ENCODE measurements at places on chromosomes 11 and 22.
A peak's percentile ranks its signal among the peaks of the same experiment; 100 is the strongest.

DNA sequence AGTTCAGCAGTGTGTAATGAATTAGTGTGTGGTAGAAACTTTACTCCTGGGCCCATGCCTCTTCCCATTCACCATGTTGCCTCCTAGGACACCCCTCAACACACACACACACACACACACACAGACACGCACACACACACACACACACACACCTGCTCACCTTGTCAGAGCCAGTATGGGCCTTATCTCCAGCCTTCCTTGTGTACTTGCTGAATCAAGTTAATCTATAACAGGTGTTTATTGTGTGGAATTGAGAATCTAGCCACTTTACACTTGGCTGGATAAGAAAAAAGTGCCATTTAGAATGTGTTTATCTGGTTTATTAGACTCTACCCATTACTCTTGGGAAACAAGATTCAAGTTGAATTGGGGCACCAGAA is 14.5 kb upstream of the ZDHHC13 start:
- peaks cover 7% of the 10 kb centered on the region for H3K27me3 ChIP-seq
- H3K4me1 ChIP-seq, result no peaks in the 10 kb centered on the region
- no peak overlapping the region for H3K27ac ChIP-seq
- H3K4me3 ChIP-seq, result no peak overlapping the region

DNA sequence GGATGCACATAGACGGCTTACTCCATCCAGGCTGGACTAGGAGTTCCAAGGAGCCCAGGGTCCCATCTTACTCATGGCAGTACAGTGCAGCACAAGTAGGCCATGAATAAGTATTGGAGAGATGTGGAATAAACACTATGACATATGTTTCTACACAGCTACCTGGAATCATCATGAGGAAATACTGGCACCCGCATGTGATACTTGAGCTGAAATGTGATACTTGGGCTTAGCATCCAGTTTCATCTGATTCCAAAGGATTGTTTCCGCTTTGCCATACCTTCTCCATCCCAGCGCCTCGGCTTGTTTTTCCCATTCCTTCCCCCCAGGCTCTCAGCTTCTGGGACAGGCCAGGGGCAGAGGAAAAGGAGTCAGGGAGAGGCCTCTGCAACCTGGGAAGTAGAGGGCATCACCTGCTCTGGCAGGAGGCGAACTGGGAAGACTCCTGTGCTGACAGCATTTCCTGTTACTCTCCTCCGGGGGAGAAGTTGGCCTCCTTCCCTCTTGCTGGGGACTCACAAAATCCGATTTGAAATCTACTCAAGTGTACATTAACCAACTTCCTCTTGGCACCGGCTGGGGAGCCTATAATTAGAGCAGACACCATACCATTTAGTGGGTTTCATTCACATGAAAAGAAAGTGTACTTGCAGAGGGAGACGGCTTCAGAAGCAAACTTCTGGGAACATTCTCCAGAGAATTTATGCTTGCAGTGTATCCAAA is 187.8 kb downstream of the MIAT start:
- H3K4me1 ChIP-seq, result peaks cover 15% of the 10 kb centered on the region
- no peak overlapping the region for H3K27ac ChIP-seq
- H3K4me3 ChIP-seq, result no peak overlapping the region
- no peaks in the 10 kb centered on the region for H3K36me3 ChIP-seq
- no peak for DNase-seq

- H3K4me3 ChIP-seq, result no peak overlapping the region
- H3K4me1 ChIP-seq, result no peaks in the 10 kb centered on the region
- H3K27me3 ChIP-seq, result peaks cover 2% of the 10 kb centered on the region
- no peak overlapping the region for H3K27ac ChIP-seq
- H3K36me3 ChIP-seq, result no peaks in the 10 kb centered on the region
These were observed 370.5 kb downstream of the BRD1 start for GRCh38 chr22:49457146-49457545.

DNA sequence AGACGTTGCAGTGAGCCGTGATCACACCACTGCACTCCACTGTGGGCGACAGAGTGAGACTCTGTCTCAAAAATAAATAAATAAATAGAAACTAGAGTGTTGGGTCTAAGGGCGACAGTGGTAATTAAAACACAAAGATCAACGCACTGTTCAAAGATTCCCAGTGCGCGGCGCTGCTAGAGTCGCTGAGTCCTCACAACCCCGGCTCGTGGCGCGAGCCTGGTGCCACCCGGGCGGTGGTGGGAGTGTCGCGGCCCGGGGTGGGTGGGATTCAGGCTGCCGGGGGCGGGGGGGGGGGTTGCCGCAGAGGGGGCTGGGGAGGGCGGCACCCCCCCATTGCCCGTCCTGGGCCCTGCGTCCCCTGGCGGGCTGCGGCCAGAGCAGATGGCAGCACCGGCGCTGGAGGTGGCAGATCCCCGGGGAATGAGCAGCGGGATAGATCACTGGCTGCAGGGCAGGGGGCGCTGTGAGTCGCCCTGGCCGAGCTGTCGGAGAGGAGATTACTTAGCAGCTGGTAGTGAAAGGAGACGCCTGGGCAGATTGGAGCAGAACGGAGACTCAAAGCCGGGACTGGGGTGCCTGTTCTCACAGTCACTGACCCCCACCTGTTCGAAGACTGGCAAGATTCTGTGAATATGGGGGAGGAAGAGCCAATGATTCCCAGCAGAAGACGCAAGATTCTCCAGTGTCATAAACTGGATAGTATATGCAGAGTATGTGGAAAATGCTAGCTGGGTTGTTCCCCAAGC is 30.2 kb upstream of the APOBEC3A start:
- peak overlapping the region; percentile 63 for H3K4me3 ChIP-seq
- H3K27ac ChIP-seq, result no peak overlapping the region
- no peaks in the 10 kb centered on the region for H3K36me3 ChIP-seq
- peaks cover 61% of the 10 kb centered on the region for H3K27me3 ChIP-seq
- H3K4me1 ChIP-seq, result peaks cover 3% of the 10 kb centered on the region
- peak; percentile 57 for DNase-seq

- no peaks in the 10 kb centered on the region for H3K4me1 ChIP-seq
- no peaks in the 10 kb centered on the region for H3K27me3 ChIP-seq
- H3K27ac ChIP-seq, result no peak overlapping the region
- H3K36me3 ChIP-seq, result no peaks in the 10 kb centered on the region
- no peak overlapping the region for H3K4me3 ChIP-seq
- DNase-seq, result no peak
These were observed 438.5 kb upstream of the LRRC4C start for GRCh38 chr11:41897991-41898390.

- H3K4me3 ChIP-seq, result peak overlapping the region; percentile 35
- H3K4me1 ChIP-seq, result peaks cover 38% of the 10 kb centered on the region
- no peaks in the 10 kb centered on the region for H3K27me3 ChIP-seq
- DNase-seq, result no peak
- H3K36me3 ChIP-seq, result peaks cover 35% of the 10 kb centered on the region
These were observed 10.0 kb upstream of the ANKRD13D start for GRCh38 chr11:67278939-67279588.

DNA sequence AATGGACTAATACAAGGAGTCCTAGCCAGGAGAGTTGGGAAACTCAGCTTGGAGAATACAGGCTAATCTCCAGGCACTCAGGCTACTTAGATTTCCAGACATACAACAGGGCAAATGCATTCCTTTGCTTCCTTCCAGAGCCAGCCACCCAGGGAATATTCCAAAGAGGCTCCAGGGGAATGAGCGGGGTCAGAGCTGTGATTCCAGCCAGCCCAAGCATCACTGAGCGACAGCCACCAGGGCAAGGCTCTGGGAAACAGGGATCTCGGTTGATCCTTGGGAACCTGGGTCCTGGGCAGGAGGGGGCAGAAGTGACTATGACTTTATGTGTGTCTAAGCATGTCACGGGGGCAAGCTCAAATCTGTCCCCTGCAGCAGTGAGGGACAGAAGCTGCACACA is 112.3 kb upstream of the LMO1 start:
- no peak overlapping the region for H3K4me3 ChIP-seq
- DNase-seq, result no peak
- H3K36me3 ChIP-seq, result no peaks in the 10 kb centered on the region
- peaks cover 5% of the 10 kb centered on the region for H3K27me3 ChIP-seq
- no peaks in the 10 kb centered on the region for H3K4me1 ChIP-seq

- H3K36me3 ChIP-seq, result no peaks in the 10 kb centered on the region
- H3K27me3 ChIP-seq, result peaks cover 1% of the 10 kb centered on the region
- no peak for DNase-seq
These were observed 1.4 kb upstream of the VSIG10L2 start for GRCh38 chr11:125944350-125945010.

DNA sequence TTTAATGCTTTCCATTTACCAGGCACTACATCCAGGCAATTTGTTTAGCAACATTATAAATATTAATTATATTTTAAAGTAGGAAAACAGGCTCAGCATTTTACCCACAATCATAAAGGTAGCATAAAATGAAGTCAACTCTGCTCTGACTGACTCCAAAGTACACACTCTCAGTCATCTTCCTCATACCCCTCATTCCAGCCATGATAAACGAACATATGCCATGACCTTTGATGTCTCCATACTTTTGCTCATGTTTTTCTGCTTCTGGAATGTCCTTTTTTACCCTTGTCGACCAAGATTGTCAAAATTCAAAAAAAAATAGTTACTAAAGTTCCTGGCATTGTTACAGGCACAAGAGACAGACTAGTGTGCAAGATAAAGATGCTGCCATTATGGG is 77.7 kb upstream of the SOX6 start:
- H3K36me3 ChIP-seq, result no peaks in the 10 kb centered on the region
- no peak for DNase-seq
- no peaks in the 10 kb centered on the region for H3K27me3 ChIP-seq
- no peak overlapping the region for H3K4me3 ChIP-seq

GRCh38 chr11:128691802-128692752 is 1.8 kb upstream of the FLI1 start:
- H3K27ac ChIP-seq, result peak overlapping the region; percentile 58
- H3K4me3 ChIP-seq, result peak overlapping the region; percentile 89
- no peak for DNase-seq

- DNase-seq, result no peak
- H3K4me3 ChIP-seq, result no peak overlapping the region
- peaks cover 29% of the 10 kb centered on the region for H3K27me3 ChIP-seq
These were observed 11.4 kb downstream of the TTLL8 start for GRCh38 chr22:50046481-50047245.

- peaks cover 7% of the 10 kb centered on the region for H3K27me3 ChIP-seq
- no peaks in the 10 kb centered on the region for H3K4me1 ChIP-seq
- H3K36me3 ChIP-seq, result no peaks in the 10 kb centered on the region
- no peak for DNase-seq
- no peak overlapping the region for H3K4me3 ChIP-seq
These were observed 130.4 kb downstream of the ADAMTS15 start for GRCh38 chr11:130578738-130579368.

DNA sequence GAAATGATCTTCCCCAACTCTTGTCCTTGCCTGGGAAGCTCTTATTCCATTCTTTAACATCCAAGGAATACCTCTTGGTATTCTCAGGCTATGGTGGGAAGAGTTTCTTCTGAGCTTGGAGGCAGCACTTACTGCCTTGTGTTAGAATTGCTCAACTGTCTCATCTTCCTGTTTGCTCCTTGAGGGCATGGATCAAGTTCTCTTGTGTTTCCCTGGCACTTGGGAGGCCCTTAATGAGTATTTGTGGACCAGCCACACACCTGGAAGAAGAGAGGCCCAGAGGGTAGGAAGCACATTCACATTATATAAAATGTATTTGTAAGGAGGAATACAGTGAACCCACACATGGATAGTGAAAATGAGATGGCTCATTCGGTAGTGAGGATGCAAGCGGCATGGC is 3.4 kb upstream of the SORL1-AS1 start:
- H3K27ac ChIP-seq, result peak overlapping the region; percentile 54
- DNase-seq, result no peak
- H3K4me3 ChIP-seq, result peak overlapping the region; percentile 42
- H3K36me3 ChIP-seq, result peaks cover 33% of the 10 kb centered on the region
- H3K27me3 ChIP-seq, result no peaks in the 10 kb centered on the region

DNA sequence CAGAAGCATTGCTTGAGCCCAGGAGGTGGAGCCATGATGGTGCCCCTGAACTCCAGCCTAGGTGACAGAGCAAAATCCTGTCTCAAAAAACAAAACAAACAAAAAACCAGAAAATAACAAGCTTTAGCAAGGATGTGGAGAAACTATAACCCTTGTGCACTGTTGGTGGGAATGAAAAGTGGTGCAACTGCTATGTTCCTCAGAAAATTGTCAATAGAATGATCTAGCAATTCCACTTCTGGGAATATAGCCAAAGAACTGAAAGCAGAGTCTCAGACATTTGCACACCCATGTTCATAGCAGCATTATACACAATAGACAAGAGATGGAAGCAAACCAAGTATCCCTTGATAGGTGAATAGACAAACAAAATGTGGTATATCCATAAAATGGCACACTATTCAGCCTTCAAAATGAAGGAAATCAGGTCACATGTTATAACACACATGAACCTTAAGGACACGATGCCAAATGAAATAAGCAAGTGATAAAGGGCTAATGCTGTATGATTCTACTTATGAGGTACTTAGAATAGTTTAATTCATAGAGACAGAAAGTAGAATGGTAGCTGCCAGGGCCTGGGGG is 15.9 kb downstream of the KLHL22 start:
- no peak overlapping the region for H3K4me3 ChIP-seq
- no peaks in the 10 kb centered on the region for H3K27me3 ChIP-seq
- H3K27ac ChIP-seq, result no peak overlapping the region
- no peak for DNase-seq

DNA sequence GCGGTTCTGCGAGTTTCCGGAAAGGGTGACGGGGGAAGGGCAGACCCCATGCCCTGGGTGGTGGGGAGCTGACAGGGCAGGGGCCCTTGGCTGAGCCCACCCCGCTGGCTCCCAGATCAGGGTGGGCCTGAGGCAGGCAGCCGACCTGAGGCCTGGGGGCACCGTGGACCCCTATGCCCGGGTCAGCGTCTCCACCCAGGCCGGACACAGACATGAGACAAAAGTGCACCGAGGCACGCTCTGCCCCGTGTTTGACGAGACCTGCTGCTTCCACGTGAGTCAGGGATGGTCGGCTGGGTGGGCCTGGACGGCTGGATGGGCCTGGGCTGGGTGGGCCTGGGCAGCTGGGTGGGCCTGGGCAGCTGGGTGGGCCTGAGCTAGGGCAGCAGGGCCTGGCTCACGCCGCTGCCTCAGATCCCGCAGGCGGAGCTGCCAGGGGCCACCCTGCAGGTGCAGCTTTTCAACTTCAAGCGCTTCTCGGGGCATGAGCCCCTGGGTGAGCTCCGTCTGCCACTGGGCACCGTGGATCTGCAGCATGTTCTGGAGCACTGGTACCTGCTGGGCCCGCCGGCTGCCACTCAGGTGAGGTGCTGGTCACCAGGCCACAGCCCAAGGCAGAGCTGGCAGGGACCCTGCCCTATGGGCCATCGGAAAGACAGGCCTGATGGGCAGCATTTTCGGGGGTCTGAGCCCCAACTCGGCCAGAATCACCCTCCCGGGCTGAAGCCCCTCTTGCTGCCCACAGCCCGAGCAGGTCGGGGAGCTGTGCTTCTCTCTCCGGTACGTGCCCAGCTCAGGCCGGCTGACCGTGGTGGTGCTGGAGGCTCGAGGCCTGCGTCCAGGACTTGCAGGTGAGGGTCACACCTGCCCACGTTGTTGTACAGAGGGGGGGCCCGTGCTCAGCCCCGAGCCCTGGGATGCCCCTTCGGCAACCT is 1.5 kb downstream of the SYT8 start:
- H3K4me3 ChIP-seq, result no peak overlapping the region
- no peaks in the 10 kb centered on the region for H3K27me3 ChIP-seq
- peaks cover 7% of the 10 kb centered on the region for H3K4me1 ChIP-seq

GRCh38 chr22:30754971-30755758 is 60.5 kb downstream of the OSBP2 start:
- H3K36me3 ChIP-seq, result no peaks in the 10 kb centered on the region
- DNase-seq, result peak; percentile 38
- no peak overlapping the region for H3K4me3 ChIP-seq
